ENCODE measurements at places on chromosomes 4 and X.
A peak's percentile ranks its signal among the peaks of the same experiment; 100 is the strongest.

DNA sequence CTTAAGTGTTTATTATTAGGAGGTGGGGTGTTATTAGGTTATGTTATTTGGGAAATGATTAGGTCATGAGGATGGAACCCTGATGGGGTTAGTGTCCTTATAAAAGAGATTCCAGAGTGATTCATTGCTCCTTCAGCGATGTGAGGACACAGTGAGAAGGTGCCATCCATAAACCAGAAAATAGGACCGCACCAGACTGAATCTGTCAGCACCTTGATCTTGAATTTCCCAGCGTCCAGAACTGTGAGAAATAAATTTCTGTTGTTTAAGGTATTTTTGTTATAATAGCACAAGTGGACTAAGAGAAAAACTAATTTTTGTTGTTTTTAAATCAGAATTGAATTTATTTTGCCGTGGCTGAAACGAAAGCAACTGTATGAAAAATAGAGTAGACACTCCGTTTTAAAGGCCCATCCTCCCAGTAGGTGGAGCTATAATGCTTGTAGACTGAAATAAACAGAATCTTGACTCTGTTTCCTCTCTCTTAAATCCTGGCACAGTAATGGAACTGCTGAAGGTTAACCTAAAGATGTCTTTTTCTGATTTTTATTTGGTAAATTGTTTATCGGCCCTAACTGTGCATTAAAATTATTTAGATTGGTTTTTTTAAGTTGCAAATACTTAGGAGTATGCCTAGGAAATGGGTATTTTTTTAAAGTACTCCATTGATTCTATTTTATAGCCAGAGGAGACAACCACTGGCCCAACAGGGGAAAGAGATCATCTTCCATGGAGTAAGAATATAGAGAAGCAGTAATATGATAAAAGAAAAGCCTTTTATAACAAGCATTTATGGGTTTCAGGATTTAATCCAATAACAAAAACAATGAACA is 133.2 kb upstream of the ADAMTS3 start:
- DNase-seq: peak; percentile 7

DNA sequence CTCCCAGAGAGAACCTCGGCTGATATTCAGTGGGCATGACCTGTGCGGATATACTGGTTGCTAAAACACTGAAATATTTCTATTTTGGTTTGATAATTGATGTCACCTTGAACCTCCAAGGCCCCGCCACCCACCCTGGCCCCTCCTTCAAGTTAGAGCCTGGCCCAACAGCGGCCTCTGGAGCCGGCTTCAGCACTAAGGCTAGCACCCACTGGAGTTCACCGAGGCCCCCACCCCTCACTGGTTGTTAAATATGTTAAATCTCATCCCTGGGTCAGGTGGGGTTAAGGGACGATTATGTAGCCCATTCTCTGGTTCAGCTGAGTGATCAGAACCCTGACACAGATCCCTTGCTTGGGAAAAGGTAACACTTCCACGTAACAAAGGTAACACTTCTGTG is 24.3 kb downstream of the SEL1L3 start:
- no peak for DNase-seq

GRCh38 chr4:101037249-101037648 is 310.1 kb downstream of the PPP3CA start:
- no peak for DNase-seq

GRCh38 chr4:7781366-7781765 is 158.3 kb downstream of the AFAP1 start:
- no peak for DNase-seq

DNA sequence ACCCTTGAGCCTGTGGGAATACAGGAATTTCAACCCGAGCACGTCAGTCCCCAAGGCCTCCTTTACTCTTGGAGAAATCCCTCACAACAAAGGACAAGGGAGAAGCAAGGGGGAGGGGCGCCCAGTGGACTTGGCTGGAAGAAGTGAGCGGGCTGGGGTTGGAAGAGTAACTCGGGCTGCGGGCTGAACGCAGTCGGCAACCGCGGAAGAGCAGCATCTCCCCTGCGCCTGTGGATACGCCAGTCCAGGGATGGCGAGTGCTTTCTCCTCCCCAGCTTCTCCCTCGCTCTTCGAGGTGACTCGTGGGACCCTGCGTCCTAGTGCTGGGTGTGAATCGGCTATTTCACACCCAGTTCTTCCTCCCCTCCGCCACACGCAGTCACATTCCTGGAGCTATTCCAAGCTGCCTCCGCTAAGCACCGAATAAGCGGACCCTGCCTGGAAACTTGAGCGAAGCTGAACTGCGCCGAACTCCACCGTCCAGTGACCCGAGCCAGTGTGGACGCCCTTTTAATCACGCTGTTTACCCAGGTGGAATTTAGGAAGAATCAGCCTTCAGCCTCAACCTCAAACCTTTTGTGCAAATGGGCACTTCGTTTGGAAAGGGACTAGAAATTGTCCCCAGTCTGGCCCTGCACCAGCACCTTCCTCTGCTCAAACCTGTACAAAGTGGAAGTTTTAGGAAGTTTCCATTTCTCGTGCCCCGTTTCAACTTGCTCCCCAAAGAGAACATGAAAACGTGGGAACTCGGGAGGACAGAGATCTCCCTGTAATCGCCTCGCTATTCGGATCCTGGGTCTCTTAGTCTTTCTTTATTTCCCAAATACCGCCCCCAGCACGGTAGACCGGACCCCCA is 64.3 kb upstream of the WDR17 start:
- no peak for DNase-seq

DNA sequence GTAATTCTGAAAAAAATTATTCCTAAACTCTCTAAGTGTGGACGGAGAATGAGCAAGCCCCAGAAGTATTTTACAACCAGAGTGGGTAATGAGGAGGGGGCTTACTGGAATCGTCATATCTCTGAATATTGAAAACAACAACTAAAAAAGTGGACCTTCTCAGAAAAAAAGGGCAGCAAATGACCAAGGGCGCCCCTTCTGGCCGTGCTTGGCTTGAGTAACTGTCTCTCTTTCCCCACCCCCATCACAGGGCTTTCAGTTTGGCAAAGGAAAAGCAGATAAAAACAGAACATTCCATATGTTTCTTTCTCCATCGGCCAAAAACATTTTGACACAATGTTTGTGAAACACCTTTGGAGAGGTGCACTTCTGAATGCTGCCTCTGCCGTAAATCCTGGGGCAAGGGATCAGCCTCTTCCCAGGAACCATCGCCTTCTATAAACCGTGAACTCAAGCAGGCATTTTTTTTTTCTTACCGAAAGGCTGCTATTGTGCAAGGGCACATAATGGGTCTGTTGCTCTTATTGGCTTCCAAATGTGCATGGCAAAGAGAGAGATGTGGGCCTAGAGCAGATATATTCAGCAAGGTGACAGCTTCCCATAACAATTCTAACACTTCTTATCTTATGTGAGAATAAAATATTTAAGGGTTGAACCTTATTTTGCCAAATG is 115.4 kb downstream of the PARM1 start:
- DNase-seq: no peak

Measured in NCI-H1048 (cell line).